ENCODE measurements at places on chromosomes 1 and 21.

DNA sequence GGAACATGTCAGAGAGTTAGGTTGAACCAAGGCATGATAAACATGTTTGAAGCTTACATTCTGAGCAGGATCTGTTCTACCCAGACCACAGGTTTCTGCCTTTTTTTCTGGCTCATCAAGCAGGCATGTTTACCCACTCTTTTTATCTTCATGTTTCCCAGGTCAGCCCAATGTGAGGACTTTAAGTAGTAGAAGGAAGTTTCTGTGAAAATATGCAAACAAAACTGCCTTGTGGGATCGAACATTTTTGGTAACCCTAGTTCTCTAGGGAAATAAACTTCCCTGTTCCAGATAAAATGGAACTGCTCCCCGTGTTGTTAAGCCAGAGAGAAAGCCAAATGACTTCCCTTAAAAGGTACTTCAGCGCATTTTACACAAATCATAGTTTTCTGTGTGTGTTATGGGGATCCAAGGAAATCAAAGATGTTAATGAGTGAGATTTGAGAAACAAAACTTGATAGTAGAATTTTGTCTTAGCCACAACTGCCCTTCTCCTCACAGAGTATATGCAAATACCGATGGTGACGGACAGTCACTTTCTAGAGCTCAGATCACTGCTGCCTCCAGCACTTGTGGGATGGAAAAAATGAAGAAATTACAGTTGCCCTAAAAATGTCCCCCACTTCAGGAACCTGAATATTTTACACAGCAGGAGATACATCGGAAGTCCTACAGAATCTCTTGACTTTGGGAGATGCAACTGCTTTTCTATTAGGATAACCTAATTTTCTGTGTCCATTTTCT lies 765 bp upstream of the HIPK1 start:
- no peak for DNase-seq

GRCh38 chr1:158087320-158087927 lies 93.3 kb upstream of the CD1D start:
- peak; percentile 41 for DNase-seq

DNA sequence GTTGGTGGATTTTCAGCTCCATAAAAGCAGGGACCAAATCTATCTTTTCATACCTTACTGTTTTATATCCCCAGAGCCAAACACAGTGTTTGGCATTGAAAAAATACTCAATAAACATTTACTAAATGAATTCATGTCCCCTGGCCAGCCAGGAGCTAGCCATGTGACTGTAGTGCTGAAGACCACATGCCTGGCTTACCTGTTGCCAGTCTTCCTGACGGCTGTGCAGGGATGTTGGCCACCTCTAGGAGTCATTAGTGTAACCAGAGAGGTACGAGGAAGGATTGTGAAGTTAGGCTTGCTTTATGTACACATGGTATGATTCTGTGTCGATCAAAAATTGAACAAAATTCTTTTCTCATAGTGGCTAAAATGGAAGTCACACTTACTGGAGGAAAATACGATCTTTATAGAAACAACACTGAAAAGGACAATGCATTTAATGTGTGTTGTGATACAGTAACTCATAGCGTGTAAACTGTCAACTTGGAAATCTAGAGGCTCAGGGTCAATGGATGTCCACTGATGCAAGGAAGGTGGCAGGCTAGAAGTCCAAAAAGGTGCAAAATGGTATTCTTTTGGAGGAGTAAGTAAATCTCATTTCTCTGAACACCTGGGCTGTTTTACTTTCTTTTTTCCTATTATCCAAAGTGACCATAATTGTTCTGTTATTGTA lies 60.9 kb downstream of the FGGY start:
- DNase-seq, result no peak

GRCh38 chr1:165395901-165396300 lies 39.4 kb upstream of the LMX1A start:
- DNase-seq, result no peak

DNA sequence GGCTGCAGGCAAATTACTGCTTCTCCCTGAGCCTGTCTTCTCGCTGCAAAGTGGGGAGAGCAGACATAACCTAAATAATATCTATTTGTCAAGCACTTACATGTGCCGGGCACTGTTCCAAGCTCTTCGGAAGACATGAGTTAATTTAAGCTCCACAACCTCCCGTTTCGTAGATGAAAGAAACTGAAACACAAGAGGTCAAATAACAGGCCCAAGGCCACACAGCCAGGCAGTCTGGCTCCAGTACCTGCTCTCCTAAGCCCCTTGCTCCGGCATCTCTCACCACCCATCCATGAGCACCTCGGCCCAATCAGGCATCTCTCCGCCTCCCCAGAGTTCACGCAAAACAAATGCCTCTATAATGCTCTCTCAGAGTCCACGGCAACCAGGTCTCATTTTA lies 65.4 kb downstream of the TAS1R2 start:
- no peak for DNase-seq

GRCh38 chr1:42449256-42449655 lies 6.6 kb downstream of the ZMYND12 start:
- no peak for DNase-seq

DNA sequence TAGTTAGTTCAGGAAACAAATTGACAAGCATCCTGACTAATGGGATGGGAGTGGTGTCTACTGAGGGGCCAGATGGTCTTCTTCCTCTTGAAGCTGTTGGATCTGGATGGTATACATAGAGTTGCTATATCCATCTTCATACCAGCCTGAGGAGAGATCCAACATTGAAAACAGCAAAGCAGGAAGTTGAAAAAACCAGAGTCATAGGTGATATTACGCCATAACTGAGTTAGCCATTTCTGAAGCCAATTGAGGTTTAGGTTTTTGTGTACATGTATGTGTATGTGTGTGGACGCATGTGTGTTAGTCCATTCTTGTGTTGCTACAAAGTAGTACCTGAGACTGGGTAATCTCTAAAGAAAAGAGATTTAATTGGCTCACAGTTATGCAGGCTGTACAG lies 2.3 kb upstream of the TSPAN2 start:
- no peak for DNase-seq

DNA sequence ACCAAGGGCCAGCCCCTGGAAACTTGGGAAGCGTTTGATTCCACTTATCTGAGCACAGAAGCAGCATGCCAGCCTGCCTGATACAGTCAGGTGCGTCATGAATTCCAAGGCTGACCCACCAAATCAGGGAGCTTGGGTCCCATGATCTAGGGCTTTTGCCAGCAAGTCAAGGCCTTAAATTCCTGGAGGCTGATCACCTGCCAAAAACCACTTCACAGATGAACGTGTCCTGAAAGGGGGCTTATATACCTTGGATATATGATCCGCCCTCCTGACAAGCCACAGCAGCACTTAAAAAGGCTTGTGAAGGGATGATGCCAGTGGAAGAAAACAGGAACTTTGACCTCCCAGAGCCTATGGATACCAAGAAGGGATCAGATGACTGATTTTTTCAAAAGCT lies 24.0 kb upstream of the CLIC6 start:
- DNase-seq, result no peak
